ENCODE measurements at places on chromosomes 4 and X.

GRCh38 chr4:8895295-8895694 lies 23.7 kb upstream of the HMX1 start:
- DNase-seq: no peak

DNA sequence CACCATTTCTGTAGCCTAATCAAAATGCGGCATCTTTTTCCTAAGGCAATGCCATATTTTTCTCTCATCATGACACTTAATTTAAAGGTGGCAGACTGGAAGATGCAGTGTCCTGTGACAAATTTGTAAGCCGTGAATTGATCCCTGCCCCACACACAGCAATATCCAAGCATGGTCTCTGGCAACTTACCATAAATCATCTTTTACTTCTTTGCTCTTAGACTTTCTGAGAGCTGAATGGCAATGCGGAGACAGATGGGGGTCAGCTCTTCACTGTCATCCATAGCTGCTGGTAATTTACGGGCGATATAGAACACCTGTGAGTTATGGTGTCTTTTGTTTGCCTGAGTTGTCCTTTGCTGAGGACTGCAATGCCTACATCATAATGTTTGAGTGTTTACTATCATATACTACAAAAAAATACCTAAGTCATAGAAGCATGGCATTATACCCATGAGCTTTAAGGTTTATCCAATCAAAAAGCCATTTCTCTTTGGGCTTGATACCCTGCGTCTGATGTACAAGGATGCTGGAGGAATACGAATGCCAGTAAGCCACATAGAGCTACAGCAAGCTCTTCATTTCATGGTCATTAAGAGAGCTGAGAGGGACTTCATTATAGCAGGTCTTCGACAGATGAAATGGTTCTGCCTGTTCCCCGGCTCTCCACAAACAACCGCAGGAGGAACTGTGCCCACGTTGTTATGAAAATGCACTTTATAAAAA lies 148.1 kb downstream of the TRIML1 start:
- no peak for DNase-seq

DNA sequence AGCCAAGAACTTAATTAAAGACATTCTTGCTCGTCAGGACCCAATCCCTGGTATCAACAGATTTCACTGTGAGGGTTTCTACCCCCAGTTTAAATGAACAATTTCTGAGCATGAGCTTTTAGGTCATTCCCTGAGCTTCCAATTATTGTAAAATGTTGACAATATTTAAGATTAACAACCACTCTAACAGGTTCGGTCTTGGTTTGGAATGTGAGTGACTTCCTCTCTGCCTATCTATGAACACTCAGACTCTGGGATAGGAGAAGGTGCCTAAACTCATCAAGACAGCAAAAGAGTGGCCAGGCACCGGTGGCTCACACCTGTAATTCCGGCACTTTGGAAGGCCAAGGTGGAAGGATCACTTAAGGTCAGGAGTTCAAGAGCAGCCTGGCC lies 82.9 kb upstream of the TMEM150C start:
- no peak for DNase-seq

GRCh38 chr4:99735822-99736221 lies 78.2 kb upstream of the C4orf54 start:
- DNase-seq: no peak

- no peak for DNase-seq
Measured at GRCh38 chrX:1242891-1243402, 25.7 kb upstream of the CSF2RA start.

DNA sequence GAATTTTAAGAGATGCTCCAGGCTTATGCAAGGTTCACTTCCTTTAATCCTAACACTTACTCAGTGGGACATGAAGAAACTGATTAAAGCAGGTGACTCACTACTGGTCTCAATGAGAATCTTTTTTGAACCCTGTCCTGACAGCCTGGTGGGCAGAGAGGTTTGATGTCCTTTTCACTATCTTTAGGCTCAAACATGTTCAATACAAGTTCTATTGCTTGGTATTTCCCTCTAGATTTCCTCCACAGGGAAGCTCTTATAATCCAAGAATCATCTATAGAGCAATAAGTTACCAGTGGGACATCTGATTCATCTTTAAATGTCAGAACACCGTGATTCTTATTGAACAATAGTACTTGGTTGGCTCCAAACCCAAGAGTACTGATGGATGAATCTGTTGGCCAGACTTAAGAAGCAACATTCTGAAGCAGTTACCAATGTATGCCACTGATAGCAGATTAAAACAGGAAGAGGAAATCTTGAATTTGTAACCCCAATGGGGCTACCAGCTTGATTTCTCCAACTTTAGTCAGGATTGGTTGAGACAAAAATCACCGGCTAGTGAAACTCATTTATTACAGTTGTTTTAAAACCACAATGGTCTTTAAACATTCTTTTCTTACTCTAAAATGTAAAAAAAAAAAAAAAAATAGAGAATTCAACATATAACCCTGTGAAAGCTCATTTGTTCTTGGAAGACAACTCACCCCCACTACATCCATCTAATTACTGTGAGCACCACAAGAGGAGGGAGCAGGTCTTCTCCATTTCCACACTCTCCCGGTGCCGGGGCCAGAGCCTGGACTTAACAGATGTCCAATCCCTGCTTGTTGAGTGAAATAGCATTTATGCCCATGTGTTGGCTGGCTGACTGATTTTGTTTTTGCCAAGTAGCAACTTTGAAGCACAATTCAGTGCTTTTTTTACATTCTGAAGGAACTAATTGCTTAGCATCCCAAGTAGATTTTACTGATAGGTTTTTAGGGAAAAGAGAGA lies 43.3 kb downstream of the FGFBP1 start:
- DNase-seq: no peak

- no peak for DNase-seq
Measured at GRCh38 chrX:153803211-153804099, 9.0 kb downstream of the SSR4 start.

- DNase-seq: no peak
Measured at GRCh38 chr4:141635736-141636081, 674 bp upstream of the IL15 start.

GRCh38 chr4:85965529-85965928 lies 394.3 kb downstream of the MAPK10 start:
- no peak for DNase-seq

DNA sequence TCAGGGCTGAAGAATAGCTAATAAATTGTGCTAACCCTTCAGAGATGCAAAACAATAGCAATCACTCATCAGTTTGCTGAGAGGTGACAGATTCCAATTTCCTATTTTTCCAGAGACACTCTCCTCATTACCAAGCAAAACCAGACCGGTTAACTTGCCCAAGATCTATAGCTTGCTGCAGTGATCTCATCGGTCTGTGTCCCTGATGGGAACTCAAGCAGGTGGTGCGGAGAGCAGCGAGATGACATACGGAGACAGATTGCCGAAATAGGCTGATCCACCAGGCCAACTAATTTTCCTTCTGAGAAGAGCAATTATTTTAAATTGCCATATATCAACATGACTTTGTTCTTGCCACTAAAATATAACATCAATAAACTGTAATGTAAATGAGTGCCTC lies 10.5 kb upstream of the DCHS2 start:
- DNase-seq: no peak

- no peak for DNase-seq
Measured at GRCh38 chr4:99843413-99843812, 26.8 kb downstream of the DAPP1 start.

Data from stimulated activated CD4-positive, alpha-beta T cell treated with anti-CD3 and anti-CD28 coated beads, Interleukin-12 subunit alpha, Interleukin-12 subunit beta, amount 100 ng/mL, for 24 hours (primary cell).